ENCODE measurements at places on chromosomes 2 and 18.

DNA sequence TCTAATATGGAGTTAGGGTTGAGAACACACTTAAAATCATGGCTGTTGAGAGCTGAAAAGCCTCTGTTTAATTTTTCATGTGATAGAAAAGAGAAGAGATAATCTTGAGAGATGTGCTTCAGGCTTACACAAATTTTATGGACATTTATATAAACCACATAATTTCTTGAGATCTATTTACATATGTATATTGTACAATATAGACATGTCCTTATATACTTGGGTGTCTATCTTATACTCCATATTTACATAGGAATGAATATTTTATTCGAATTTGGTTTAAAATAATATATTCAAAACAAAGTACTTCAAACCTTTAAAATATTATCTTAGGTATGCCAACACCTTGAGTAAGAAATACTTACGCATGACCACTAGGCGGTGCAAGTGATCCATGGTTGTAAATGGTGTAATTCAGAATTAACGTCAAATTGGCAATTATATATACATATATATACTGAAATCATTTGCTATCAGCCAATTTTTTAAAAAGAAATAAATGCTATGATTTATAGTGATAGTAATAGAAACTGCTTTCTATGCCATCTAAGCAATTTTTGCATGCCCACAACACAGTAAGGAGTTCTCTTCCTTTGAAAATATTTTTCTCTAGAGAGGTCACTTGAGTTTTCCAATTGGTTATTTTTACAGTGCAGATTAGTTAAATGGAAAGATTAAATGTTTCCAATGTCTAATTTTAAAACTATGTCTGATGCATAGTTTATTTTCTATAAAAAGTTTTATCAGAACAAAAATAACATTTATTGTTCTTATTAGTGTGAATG is 37.6 kb upstream of the SPAG16 start:
- DNase-seq, result peak; percentile 48

DNA sequence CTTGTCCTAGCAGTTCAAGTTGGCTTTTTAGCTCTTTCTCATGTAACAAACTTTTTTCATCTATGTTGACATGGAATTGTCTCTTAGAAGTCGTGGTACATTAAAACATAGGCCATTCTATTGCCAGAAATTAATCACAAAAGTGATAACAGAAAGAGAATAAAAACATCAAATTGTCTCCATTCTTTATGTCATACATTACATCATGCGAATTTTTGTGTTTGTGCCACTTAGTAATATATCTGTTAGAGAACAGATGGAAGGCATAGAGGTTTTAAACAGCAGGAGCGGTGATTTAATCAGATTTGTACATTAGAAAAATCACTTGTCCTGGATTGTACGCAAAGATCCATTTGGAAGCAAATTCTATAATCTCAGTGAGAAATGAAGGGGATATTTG is 136.5 kb upstream of the CDH20 start:
- no peak for DNase-seq

GRCh38 chr2:229261599-229261998 is 9.5 kb downstream of the PID1 start:
- no peak for DNase-seq

DNA sequence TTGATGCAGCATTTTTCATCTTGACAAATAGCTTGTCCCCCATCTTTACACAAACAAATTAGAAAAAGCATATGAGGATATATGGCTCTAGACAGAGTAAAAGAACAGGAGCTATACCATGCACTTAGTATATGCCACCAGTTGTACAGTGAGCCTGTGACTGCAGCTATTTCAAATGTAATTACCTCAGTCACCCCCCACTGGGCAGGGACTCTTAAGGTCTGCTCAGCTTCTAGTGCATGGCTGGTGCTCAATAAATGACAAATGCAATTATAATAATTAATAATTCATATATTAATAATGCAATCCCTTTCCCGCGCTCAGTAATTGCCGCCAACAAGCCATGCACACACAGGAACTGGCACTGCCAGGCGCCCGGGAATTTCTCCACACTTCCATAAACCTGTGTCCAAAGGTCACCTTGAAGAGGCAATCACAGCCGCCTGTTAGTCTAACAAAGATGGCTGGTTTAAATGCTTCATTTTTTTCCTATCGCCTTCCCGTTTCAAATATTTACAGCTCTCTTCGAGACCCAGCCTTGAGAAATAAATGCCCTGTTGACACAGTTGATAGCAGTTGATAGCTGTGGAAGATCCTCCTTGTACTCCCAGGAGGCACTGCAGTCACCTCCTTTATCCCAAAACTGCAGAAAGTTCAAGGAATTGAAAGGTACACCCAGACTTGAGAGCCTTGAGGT is 156.6 kb downstream of the INO80D start:
- no peak for DNase-seq

GRCh38 chr2:20484810-20485611 is 38.1 kb downstream of the RHOB start:
- DNase-seq, result no peak

DNA sequence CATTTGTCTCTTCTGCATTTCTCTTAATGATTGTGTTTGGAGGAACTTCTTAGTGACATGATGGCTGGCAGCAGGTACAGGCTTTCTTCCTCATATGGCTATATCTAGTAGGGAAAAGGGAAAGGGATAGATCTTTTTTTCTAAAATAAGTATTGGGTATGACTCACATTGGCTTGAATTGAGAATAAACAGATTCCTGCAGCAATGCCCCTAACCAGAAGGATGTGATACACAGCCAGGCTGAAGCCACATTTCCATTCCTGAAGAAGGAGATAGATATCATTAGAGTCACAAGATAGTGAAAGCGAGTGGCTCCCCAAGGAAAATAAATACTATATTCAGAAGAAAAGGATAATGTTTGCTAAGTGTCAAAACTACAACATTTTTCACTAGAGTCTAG is 61.1 kb downstream of the VWC2L start:
- DNase-seq, result peak; percentile 29

GRCh38 chr2:68698567-68699377 is 35.8 kb upstream of the ARHGAP25 start:
- DNase-seq, result no peak

DNA sequence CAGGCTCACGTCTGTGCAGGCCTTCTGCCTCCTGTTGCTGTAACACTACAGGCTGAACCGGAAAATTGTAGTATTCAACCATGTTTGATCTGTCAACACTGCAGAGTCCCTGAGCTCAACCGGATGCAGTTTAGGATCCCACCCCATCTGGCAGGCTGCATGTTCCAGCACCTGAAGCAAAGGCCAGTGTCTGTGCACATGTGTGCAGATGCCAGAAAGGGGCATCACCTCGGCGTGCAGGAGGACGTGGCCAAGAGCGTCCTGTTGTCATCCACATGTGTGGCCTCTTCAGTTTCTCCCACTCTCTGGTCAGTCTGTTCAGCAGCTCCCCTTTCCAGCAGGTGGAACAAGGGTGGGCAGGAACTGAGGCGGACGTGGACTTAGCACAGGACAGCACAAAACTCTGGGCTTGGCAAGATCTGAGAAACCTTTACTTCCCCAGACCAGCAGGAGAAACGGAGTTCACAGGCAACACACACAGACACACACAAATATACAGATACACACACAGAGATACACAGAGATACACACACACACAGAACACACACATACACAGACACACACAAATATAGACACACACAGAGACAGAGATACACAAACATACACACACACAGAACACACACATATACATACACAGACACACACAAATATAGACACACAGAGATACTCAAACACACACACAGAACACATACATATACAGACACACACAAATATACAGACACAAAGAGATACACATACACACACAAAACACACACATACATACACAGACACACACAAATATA is 111.3 kb downstream of the NDUFA10 start:
- no peak for DNase-seq

- no peak for DNase-seq
Measured at GRCh38 chr2:142416996-142417395, 286.2 kb upstream of the LRP1B start.

DNA sequence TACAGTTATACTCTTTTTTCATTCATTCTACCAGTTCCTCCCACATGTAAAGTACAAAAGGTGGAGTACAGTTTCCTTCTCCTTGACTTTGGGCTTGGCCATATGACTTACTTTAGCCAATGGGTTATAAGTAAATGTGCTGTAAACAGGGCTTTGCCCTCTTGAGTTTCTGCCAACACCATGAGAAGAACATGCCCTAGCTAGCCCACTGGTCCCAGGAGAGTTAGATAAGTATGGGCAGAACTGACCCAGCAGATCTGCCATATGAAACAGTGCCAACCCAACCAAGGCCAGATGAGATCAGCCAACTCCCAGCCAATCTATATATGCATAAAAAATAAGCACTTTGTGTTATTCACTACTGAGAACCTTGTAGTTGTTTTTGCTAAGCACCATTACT is 25.5 kb downstream of the ZC3H8 start:
- DNase-seq, result no peak

DNA sequence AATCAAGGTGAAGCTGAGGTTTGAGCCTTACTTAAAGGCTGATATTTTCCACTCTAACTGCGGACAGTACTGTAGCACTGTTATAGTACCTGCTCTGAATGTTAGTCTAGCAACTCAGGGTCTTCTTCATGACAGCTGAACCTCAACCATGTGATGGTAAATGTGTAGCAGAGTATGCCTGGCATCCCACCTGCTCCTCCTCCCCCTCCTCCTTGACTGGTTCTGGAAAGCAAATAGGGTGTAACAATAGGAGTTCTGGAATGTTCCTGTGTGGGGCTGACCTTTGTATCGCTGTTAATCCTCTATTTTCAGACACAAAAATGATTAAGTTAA is 447 bp upstream of the CCL20 start:
- no peak for DNase-seq

DNA sequence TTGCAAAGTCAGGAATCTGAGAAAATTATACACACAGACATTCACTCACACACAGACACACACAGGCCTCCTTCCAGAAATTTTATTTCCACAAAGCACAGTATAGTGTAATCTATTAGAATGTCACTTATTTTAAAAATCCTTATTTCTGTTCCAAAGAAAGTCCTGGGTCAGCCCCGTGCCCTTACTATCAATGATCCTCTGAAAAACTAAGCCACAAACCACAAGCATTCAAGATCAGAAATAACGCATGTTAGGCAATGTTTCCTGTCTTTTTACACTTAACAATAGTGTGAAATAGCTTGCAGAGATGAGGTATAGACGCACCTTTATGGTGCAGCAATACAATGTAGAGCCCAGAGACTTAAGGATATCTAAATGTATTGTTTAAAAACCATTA is 25.8 kb downstream of the TBC1D8 start:
- DNase-seq, result peak; percentile 55

GRCh38 chr2:100009743-100010142 is 132.6 kb downstream of the AFF3 start:
- no peak for DNase-seq
